ENCODE measurements at places on chromosomes 2 and 18. TPM values are rescaled to one million over a fixed set of nuclear protein-coding genes. Genes with fewer than 3 reads are reported as not detected.
A peak's percentile ranks its signal among the peaks of the same experiment; 100 is the strongest.

GRCh38 chr2:200383380-200384110 lies 77.1 kb downstream of the SPATS2L start:
- DNase-seq: no peak

GRCh38 chr18:8706791-8707555 lies 1.6 kb downstream of the MTCL1 start:
- no peak for DNase-seq

Gene HTR2B
- total RNA-seq: 1.5 TPM

Gene ATP6V1B1
- not detected for total RNA-seq

- DNase-seq: no peak
Observed at GRCh38 chr18:63741769-63742168, 33.4 kb upstream of the SERPINB7 start.

DNA sequence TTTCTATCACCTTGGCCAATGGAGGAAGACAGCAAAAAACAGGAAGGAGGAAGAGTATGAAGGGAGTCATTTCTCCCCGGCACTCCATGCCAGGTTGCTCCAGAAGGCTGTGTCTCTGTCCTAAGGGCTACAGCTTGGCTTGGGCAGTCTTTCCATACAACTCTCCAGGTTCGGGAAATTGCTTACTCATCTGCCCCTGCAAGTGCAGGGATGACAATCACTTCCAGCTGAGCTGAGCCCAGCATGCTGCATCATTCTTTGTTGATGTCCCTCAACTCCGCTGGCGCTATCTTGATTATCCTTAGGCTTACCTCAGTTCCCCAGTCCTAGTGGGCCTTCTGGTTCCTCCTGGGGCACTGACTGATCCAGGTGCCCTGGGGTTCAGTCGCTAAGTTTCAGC lies 86.9 kb upstream of the COPS8 start:
- no peak for DNase-seq

- no peak for DNase-seq
Observed at GRCh38 chr2:191977754-191978153, 130.9 kb upstream of the CAVIN2 start.

GRCh38 chr2:8288206-8288605 lies 393.6 kb upstream of the ID2 start:
- no peak for DNase-seq

- DNase-seq: no peak
Observed at GRCh38 chr2:143686585-143687164, 557.5 kb downstream of the ARHGAP15 start.

DNA sequence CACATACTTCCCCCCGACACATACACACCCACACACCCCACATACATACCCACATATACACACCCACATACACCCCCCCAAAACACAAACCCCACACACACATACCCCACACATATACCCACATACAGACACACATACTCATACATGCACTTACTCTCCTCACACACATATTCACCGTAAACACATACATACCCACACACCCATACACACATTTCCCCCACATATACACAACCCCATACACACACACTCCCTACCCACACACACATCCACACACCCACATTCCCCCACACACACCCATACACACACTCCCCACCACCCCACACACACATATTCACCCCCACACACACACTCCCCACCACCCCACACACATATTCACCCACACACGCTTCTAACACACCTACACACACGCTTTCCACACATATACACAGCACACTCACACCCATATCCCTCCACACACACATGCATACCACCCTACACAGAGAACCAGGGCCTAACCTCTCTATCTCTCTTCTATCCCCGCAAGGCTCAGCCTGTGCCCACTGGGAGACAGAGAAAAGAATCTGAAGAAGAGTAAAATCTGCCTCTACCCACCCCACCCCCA lies 182.4 kb upstream of the ETAA1 start:
- DNase-seq: no peak

DNA sequence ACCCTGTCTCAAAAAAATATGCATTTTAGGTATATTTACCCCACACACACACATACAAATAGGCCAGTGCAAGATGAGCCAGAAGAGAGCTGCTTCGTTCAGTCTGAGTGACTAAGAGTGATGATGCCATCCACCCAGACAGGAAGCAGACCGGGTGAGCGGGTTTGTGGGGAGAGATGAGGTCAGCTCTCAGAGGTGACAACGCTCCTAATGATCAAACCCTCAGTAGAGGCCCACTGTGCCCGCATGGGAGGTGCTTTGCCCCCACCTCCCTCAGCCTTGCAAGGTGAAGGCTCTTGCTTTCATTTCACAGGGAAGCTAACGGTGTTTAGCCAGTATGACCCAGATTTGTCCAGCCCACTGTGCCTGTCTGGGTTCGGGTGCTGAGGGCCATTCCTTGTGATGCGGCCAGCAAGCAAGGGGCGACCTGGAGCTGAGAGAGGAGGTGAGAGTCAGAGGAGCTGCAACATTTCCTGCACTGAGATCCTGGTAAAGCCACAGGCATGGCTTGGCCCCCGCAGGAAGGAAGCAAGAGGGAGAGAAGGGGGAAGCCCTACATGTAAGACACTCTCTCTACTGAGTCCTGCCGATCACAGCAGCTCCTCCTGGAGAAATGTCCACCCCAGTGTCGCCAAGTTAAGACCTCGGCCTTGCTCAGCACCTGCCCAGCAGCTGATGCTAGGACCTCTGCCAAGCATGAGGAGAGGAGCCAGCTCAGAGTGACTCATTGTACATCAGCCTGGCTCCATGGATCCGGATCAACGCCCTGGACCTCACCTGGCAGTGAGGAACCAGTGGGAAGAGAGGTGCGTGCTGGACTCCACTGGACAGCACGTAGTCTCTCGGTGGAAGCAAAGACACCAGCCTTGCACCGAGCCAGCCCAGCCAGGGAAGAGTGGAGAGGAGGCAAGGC lies 37.0 kb downstream of the NIFK start:
- peak; percentile 22 for DNase-seq

DNA sequence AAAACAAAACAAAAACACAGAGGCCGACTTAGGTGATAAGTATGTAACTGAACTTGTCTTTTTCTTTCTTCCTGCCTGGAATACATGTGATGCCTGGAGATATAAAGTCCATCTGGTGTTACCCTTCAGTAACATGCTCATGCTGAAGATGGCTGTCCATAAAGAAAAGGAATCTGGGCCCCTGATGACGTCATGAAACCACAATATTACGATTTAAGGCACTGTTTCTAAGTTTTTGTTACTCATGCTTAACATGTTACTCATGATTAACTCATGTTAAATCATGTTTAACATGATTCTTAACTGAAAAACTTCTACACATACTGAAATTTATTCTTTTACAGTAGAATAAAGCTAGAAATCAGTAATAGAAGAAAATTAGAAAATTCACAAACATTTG lies 49.0 kb downstream of the STRADB start:
- no peak for DNase-seq

GRCh38 chr2:101036562-101036961 lies 34.5 kb downstream of the RPL31 start:
- DNase-seq: no peak

- peak; percentile 67 for DNase-seq
Observed at GRCh38 chr2:235669983-235670962, 176.4 kb downstream of the AGAP1 start.

Gene FER1L5
- total RNA-seq: 0.05 TPM

Gene HK2
- 19.0 TPM for total RNA-seq

Gene MBD5
- 21.9 TPM for total RNA-seq

Measured in left ventricle myocardium inferior (tissue), 1 donor.